ENCODE measurements at places on chromosomes 11 and 22. TPM values are rescaled to one million over a fixed set of nuclear protein-coding genes. Genes with fewer than 3 reads are reported as not detected.

DNA sequence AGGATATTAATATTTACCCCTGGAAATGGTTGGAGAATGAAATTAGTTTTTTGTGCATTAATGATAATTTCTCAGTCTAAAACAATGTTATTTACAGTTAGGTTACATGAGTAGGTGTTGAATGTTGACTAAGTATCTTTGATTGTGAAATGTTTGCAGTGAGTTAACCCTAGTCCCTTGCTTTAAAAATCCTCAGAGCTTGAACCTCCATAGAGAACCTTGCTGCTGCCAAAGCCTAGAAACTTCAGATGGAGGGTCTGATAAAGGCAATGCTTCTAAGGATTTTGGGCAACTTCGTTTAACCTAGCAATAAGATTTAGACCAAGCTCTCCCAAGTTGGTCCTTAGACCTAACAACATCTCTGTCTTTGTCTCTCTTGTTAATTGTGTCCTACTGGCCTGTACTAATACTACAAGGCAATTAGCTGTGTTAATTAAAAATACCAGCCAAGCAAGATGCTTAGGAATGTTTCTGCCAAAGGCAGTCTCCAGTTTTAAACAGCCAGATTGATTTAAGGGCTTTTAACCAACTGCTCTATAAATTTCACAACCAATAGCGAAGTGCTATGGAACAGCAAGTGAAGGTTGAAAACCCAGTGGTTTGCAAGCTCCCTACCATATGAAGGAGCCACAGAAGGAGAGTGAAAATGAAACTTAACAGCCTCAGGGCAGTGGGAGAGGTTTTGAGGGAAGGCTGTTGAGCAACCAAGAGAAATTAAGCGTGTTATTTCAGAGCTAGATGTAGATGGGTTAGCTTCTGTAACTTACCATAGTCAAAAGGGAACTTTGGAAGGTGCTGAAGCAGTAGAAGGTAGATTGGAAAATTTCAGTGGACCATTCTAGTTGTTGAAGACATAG, 295.9 kb upstream of the ANO5 start:
- no peak for DNase-seq

DNA sequence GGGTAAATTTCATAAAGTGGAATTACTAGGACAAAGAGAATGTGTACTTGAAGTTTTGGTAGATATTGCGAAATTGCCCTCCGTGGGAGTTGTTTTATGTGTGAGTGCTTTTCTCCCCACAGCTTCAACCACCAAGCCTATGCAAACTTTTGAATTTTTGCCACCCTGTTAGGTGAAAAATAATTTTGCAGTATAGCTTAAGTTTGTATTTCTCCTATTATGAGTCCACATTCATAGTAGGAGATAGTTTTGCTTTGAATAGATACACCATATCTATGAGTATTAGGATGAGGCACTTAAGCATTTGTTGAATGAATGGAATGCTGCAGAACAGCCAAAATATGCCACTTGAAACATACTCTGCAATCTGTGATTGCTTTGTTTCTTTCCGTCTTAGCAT, 43.6 kb downstream of the UVRAG start:
- no peak for DNase-seq

The PKP3 gene
- 70.7 TPM for total RNA-seq

- no peak for DNase-seq
These were observed 172.6 kb downstream of the SHANK2 start for GRCh38 chr11:71079795-71080194.

The ALDH3B1 gene
- total RNA-seq = 85.5 TPM

DNA sequence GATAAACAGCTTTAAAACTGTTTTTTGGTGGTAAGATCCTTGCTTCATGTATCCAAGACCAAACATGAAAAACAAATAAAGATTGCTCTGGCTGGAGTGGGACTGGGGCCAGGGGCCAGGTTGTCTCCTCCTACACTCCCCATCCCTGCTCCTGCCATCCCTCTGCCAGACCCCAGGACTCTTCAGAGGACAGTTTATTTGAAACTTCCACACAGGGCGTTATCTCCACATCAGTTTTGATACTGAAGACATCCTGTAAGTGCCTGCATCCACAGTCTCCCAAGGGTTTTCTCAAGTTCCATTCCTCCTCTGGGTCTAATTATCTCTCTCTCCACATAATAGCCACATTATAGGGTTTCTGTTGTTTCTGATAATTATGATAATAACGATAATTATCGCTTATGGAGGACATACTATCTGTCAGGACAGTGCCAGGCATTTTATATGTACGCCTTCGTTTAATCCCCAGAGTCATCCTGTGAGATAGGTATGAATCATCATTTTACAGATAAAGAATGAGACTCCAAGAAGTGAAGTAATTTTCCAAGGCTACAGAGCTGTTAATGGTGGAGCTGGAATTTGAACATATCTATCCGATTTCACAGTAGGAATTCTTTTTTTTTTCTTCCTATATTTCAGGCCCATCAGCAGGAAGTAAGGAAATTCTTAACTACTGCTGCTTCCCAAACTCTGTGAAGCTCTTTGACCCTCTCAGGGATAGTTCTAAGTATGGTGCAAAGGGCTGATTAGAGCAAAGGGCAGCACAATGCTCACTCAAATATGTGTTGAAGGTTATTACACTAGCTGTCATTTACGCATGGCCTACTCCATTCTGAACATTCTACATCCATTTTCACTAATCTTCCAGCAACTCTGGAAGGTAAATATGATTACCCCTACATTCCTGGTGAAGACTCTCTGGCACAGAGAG, 488.0 kb upstream of the CCDC90B start:
- DNase-seq = no peak

GRCh38 chr11:127218275-127218608, 217.7 kb upstream of the KIRREL3 start:
- no peak for DNase-seq

DNA sequence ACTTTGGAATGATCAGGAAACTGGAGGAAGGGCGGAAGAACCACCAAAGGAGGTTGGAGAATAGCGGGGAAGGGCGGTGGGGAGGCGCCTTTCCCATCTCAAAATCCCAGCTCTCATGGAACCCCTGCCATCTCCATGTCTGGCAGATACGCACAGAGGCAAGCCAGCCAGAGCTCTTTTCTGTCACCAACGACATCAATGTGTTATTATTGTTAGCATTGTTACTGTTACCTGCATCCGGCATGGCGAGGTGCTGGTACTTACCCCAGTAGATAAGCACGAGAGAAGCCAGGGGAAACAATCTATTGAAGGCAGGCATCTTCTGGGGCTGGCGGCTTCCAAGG, 969 bp downstream of the SCN3B start:
- DNase-seq = no peak

DNA sequence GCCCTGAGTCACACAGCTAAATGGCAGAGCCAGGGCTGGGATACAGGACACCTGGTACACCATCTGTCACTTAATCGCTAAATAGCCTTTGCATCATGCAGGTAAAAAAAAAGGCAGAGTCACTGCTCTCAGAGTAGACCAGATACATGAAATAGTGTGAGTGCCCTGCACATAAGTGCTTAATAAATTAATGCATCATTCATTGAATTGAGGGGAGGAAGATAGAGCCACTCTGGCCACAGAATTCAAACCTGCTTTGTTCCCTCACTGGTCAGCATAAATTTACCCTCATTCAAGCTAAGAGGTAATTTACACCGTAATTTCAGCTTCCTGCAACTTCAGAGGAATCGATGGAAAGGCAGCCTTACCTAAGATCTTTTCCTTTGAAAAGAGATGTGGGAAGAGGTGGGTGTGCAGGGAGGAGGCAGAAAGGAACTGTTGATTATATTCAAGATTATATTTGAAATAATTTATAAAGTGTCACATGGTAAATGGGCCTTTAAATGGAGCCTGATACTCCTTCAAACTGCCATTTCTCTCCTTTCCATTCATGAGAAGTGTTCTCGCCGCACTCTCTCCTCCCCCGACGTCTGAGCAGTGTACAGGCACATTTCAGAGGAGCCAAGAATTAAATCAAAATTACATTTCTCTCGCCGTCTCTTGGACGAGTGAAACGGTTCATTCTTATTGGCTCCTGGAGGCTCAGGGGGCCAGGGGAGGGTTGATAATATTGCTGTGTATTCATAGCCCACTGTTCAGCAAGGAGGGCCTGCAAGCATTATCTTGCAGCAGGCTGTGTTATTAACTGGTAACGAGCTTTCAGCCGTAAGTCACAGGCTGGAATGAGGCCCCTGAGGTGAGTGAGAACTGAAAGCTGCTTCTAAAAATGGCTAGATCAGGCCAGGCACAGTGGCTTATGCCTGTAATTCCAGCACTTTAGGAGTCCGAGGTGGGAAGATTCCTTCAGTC, 52.2 kb upstream of the HMGXB4 start:
- no peak for DNase-seq
